OCI-M1 (cell line): ENCODE measurements at places on chromosomes 6 and 20.

DNA sequence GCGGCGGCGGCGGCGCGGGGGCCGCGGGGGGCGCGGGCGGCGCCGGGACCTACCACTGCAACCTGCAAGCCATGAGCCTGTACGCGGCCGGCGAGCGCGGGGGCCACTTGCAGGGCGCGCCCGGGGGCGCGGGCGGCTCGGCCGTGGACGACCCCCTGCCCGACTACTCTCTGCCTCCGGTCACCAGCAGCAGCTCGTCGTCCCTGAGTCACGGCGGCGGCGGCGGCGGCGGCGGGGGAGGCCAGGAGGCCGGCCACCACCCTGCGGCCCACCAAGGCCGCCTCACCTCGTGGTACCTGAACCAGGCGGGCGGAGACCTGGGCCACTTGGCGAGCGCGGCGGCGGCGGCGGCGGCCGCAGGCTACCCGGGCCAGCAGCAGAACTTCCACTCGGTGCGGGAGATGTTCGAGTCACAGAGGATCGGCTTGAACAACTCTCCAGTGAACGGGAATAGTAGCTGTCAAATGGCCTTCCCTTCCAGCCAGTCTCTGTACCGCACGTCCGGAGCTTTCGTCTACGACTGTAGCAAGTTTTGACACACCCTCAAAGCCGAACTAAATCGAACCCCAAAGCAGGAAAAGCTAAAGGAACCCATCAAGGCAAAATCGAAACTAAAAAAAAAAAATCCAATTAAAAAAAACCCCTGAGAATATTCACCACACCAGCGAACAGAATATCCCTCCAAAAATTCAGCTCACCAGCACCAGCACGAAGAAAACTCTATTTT, 2.0 kb downstream of the FOXC1 start:
- DNase-seq: peak; percentile 59

GRCh38 chr6:91266156-91266555, 679.3 kb upstream of the MAP3K7 start:
- DNase-seq: no peak

GRCh38 chr20:3164763-3165410, 5.2 kb upstream of the FASTKD5 start:
- no peak for DNase-seq

DNA sequence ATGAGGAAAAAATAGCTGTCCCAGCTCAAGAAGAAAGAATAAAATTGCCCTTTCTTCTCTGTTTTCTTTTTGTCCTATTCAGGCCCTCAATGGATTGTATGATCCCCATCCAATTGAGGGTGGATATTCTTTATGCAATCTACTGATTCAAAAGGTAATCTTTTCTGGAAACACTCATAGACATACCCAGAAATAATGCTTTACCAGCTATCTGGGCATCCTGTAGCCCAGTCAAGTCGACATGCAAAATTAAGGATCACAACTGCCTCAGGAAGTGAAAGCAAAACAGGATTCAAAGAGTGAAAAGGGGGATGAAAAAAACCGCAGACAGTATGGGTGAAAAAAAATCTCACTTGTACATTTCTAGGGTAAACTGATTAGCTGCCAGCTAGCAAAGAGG, 410.1 kb downstream of the TBC1D32 start:
- DNase-seq: no peak

GRCh38 chr6:113587078-113587699, 270.0 kb upstream of the MARCKS start:
- DNase-seq: no peak

GRCh38 chr6:326896-327537, 34.7 kb downstream of the DUSP22 start:
- DNase-seq: no peak

GRCh38 chr6:127463056-127463455, 3.9 kb upstream of the KIAA0408 start:
- DNase-seq: no peak

GRCh38 chr20:19975901-19976300, 41.3 kb upstream of the NAA20 start:
- no peak for DNase-seq

DNA sequence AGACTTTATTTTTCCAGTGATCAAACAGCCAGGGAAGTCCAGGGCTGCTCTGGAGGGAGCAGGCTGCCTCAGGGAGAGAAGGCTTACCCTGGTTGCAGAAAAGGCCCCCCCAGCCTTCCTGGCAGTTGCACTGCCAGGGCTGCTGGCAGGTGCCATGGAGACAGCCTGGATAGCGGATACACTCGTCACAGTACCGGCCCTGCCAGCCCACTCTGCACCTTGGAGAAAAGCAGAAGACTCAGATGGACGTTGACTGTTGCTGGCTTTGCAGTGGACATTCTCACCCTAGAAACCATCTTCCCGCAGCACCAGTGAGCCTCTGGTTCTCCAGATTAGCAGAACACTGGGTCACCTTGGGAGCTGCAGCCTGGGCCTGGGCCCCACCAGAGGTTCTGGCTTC, 5.4 kb downstream of the DLL1 start:
- DNase-seq: no peak

DNA sequence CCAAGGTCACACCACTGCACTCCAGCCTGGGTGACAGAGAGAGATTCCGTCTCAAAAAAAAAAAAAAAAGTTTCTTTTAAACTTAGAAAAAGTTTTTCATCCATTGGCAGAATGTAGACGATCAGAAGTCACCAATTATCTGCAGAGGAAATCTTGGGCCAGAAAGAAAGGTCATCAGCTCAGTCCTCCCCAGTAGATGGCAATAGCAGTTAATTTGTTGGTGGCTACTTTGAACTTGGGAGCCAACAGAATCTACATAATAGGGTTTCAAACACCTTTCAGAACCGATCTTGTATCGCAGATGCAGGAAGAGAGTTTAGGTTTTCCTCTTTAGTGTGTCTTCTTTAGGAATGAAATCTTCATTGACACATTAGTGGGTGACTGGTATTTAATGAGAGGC, 41.7 kb downstream of the LBP start:
- peak; percentile 11 for DNase-seq

- DNase-seq: no peak
Measured at GRCh38 chr6:105452924-105453756, 50.3 kb upstream of the PREP start.

DNA sequence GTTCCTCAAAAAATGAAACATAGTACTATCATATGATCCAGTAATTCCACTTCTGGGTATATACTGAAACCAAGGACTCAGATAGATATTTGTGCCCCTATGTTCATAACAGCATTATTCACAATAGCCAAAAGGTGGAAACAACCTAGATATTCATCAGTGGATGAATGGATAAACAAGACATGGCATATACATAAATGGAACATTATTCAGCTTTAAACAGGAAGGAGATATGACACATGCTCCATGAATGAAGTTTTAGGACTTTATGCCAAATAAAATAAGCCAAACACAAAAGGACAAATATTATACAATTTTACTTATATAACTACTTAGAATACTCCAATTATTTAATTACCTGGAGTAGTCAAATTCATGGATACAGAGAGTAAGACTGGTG, 16.4 kb downstream of the PLCB1 start:
- no peak for DNase-seq

GRCh38 chr6:20055916-20056315, 156.4 kb downstream of the MBOAT1 start:
- no peak for DNase-seq

DNA sequence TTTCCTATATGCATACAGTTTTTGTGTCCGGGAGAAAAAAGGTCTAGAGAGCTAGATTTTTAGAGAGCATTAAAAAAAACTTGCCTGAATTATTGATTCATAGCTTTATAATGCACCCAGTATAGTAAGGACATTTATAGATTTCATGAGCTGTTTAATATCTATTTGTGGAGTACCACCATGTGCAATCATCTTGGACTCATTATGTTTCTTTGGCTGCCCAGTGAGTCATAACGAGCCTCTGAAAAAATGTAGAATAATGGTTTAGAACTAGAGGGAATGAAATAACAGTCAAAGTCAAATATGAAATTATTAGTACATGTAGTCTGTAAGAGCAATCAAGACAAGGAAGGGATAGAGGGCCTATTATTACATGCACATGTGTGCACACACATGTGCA, 350.0 kb downstream of the CD83 start:
- no peak for DNase-seq

DNA sequence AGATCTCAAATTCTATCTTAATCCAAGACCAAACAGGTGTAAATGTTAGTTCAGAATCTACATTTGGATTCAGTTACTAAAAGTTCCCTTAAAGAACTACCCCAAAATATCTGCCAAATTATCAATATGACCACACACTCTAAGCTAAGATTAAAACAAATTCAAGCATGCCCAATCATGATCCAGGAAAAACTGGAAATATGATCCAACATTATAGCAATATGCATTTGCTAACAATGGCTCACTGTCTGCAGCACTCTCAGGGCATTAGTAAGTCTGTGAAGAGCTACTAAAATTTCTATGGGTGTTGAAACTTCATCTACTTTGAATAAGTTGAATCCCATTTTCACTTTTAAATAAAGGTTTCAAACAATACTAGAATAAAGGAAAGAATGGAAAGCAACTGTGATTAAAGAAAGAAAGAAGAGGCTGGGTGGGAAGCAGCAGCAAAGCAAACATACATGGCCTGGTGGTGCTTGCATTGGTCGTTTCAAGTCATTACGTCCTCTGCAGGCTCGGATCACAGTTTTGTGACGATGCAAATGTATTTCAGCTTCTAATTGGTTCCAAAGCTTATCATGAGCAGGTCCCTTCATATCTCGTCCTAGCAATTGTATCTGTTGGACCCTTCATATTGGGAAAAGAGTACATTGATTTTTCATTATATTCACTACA, 29.2 kb downstream of the GOPC start:
- DNase-seq: no peak

DNA sequence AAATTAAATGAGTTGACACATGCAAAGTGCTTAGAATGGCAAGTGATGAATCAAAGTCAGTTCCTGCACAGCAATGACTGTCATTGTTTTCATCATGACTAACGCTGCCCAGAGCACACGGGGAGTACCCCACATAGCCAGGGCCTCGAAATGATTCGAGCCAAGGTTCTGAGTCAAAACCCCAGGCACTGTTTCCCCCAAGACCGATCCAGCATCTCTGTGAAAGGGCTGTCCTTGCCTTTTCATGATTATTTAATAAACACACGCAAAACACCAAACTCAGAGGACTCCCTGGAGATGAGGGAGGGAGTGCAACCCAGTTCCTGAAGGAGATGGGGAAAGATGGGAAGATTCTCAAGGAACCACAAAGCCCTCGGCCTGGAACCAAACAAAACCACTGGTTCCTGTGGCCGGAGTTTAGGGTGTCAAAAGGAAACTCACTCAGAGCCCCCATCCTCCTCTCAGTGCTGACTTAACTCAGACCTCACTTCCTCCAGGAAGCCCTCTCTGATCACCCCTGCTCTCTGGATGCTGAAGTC, 3.8 kb downstream of the PREX1 start:
- no peak for DNase-seq

GRCh38 chr6:12395898-12396297, 105.7 kb downstream of the EDN1 start:
- no peak for DNase-seq

- DNase-seq: no peak
Measured at GRCh38 chr6:77322604-77323003, 140.7 kb downstream of the HTR1B start.

- no peak for DNase-seq
Measured at GRCh38 chr20:58854638-58855471, 2.3 kb downstream of the GNAS start.

DNA sequence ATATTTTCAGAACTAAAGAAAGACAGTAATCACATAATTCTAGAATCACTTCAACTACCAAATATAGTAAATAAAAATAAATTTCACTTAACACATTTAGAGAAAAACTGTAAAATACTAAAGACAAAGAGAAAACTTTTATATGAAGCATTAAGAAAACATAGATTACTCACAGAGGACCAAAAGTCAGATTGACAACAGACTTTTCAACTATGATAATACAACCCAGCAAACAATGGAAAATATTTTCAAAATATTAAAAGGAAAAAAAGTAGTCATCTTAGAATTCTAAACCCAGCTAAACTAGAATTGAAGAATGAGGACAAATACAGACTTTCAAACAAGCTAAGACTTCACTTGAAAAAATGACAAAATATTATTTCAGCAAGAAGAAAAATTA, 164.8 kb upstream of the ARID1B start:
- DNase-seq: no peak

GRCh38 chr6:34531580-34532201, 24.4 kb downstream of the SPDEF start:
- no peak for DNase-seq

GRCh38 chr20:50784464-50784863, 10.4 kb upstream of the BCAS4 start:
- DNase-seq: no peak

DNA sequence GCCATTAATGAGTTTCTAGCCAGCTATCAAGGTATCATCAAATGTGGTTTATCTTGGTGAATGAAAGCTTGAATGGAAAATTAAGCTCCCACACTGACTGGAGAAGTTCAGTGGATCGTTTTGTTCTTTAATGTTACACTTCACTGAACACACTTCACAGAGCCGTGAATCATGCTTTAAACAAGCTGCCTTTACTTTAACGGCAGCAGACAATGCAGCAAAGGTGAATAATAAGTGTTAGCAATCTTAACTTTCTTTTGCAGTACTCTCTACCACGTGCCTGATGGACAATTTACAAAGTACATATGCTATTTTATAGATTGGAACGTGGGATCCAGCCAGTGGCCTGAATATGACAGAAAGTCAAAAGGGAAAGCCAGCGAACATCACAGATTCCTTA, 424.5 kb downstream of the GRIK2 start:
- DNase-seq: no peak

DNA sequence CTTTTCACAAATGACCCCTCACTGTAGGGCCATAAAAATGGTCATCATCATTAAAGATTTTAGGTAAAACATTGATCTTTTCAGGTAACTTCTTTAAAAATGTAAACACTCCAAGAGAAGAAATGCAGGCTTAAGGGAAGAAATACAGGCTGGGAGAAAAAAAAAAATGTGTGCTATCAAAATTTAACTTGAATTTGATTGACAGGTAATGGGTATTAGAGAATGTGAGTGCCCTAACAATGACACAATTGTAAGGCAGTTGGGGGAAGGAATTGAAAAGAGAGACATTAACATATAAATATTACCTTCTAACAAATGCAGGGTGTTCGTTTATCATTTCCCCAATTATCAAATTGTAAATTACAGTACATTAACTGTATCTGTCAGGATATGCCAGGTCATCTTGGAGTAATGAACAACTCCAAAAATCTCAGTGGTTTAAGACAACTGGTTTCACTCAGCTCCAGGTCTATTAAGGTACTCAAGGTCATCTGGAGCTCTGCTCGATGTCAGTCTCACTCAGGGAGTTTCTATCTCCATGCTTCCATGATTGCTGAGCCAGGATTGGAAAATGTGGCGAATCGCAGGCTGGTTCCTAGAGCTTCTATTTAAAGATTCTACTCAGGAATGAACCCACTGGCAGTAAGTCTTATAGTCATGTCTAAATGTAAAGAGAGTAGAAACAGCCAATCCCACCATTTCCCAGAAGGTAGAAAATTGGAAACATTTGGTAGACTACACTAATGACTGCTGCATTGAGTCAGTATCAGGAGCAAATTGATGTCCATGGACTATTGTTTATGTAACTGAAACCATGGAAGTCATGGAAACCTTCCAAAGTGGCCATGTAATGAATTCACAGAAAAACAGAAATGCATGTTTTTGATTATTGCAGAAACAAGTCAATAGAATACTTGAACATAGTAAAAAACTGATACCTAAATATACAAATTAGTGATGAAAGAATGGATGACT, 55.6 kb downstream of the FRK start:
- no peak for DNase-seq
